Posterior vena cava (tissue), 2 donors: ENCODE measurements at places on chromosomes 12 and 14.

DNA sequence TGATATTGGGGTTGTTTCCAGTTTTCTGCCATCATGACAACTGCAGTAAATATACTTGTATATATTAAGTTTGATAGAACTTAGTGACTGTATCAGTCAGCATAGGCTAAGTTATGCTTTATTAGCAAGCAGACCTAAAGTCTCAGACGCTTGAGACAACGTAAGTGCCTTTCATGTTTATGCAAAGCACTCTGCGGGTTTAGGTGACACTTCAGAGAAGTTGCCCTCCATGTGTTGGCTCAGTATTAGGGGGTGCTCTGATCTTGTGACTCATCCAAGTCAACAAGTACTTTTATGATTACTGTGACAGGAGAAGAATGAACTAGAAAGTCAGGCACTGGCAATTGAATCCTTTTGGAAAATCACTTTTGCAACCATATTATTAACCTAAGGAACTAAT lies 13.3 kb upstream of the OTOGL start:
- no peak for DNase-seq

- DNase-seq, result no peak
These were observed 6.0 kb downstream of the PSMD9 start for GRCh38 chr12:121894633-121895032.

GRCh38 chr14:24329073-24329663 lies 5.7 kb downstream of the ADCY4 start:
- DNase-seq, result no peak

DNA sequence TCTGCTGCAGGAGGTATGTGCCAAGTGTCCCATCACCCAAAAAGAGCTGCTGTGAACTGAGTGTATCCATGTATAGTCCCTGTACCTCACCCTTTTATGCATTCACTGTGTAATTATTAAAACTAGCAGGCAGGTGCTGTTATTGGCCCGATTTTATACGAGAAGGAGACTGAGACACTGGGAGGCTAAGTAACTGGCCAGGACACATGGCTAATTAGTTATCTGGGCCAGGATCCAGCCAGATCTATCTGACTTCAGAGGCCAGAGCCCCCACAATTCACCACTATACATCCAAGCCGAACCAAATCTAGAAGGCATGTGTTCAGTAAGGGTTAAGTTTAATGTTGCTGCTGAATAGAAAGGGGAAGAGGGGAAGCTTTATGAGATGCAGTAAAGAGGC lies 73.4 kb downstream of the FRMD6 start:
- DNase-seq, result no peak

DNA sequence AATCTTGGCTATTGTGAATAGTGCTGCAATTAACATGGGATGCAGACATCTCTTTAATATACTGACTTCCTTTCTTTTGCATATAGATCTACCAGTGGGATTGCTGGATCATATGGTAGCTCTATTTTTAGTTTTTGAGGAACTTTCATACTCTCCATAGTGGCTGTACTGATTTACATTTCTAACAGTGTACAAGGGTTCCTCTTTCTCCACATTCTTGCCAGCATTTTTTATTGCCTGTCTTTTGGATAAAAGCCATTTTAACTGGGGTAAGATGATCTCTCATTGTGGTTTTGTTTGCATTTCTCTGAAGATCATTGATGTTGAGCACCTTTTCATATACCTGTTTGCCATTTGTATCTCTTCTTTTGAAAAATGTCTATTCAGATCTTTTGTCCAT lies 8.4 kb downstream of the AMDHD1 start:
- DNase-seq, result no peak

- DNase-seq, result no peak
These were observed 117.7 kb upstream of the GSC start for GRCh38 chr14:94887591-94887990.

GRCh38 chr14:95536036-95536593 lies 1.3 kb downstream of the GLRX5 start:
- no peak for DNase-seq

DNA sequence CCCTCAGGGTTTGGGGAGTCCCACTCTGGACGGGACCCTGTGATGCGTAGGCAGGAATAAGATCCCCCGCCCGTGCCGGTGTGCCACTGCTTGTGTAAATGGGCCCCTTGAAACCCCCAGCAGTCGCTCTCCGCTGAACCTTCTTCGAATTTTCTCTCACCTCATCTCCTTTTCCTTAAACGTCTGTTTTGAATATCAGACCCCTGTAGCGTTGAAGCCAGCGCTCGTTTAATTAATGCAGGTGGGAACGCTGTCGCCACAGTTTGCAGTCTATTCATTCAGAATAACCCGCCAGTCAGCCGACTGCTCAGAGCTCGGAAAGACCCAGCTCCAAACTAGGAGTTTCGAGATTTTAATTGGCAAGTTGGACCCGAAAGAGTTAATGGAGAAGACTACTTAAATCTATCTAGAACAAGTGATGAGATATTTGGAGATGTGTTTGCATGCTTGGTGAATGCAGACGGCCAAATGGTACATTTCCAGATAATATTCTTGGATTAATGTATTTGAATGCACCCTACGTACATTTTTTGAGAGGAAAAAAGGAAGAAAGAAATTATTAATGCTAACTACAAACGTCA lies 739 bp upstream of the PPP2R5E start:
- no peak for DNase-seq

DNA sequence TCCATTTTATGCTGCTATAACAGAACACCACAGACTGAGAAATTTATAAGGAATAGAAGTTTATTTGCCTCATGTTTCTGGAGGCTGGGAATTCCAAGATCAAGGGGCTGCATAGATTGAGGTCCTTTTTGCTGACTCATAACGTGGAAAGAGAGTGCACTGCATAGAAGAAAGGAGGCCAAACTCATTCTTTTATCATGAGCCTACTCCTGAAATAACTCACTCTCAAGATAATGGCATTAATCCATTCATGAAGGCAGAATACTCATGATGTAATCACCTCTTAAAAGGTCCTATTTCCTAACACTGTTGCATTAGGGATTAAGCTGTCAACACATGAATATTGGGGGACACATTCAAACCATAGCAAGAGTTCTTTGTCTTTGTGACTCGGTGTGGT lies 60.0 kb upstream of the FBXO33 start:
- no peak for DNase-seq
